Calu3 (cell line): ENCODE measurements at places on chromosomes 13 and 19.

DNA sequence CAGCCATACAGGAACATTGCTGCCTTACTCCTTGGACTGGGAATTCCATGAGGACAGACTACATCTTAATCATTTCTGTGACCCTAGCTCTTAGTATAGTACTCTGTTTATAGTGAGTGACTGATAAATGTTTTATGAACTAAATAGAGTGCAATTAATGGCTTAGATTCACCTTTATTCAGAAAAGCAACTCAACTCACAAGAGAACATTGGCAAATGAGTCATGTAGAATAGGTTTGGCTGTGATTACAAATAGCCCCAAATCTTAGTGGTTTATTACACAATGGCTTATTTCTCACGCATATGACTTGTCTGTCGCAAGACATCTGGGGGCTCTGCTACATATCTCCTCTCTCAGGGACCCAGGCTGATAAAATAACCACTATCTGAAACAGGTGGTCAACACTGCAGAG is 121.6 kb upstream of the KL start:
- DNase-seq, result no peak

DNA sequence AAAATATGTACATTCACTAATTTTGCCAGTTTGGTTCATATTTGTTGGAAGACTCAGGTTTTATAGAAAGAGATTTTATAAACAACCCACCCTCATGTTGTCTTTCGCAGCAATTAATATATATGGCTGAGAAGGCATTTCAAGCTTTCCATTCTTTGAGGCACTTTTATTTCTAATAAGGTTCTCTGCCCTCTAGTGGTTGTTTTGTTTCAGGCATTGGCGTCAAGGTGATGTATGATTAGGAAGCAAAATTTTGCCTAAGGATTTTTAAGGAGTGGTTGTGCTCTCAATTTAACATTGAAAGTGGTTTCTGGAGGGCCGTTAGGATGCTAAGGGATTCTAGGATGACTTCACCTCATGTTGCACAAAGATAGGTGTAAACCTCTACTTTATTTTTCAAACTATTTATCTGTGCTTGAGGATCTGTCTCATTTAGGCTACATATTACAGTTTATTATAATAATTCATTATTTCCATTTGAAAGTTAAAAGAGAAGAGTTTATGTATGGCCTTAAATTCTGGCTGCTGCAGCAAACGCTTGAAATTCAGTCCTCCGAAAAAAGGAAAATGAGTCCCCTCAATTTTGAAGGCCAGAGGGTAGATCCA is 35.9 kb downstream of the OXGR1 start:
- DNase-seq, result no peak

- DNase-seq, result no peak
Observed at GRCh38 chr13:98525456-98526181, 51.3 kb downstream of the STK24 start.

DNA sequence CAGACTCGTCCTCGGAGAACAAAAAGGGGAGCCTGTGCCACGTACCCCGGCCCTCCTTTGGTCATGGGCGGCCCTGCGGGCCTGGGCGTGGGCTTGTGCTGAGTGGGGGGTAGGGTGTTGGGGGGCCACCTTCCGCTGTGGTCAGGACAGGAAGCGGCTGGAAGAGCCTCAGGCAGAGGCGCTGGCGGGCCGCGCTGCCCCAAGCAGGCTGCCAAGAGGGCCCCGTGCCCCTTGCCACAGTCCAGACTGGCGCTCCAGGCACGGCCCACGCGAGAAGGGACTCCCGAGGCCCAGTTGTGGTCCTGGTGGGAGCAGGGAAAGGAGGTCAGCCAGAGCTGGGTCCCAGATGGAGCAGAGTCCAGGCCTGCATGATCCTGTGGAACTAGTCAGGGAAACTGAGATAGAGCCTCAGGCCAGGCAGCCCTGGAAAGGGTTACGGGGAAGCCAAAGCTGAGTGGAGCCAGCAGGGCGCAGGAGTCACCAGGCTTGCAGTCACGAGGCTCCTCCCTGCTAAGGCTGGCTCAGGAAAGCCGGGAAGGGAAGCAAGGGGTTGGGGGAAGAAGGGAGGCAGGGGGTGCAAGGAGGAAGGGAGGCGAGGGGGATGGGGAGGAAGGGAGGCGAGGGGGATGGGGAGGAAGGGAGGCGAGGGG is 135.0 kb downstream of the CRYL1 start:
- DNase-seq, result no peak

GRCh38 chr13:24218338-24218737 is 57.8 kb downstream of the SPATA13 start:
- DNase-seq, result no peak

GRCh38 chr13:30391956-30392680 is 30.2 kb upstream of the UBE2L5 start:
- DNase-seq, result no peak
